Large intestine (tissue), 12 donors: ENCODE measurements at places on chromosomes 7 and 10.

- DNase-seq = peak; percentile 83
Measured at GRCh38 chr10:113087165-113088029, 137.3 kb downstream of the TCF7L2 start.

- no peak for DNase-seq
Measured at GRCh38 chr10:131000743-131001142, 310.8 kb downstream of the TCERG1L start.

GRCh38 chr7:140447841-140448240, 31.5 kb downstream of the MKRN1 start:
- no peak for DNase-seq

DNA sequence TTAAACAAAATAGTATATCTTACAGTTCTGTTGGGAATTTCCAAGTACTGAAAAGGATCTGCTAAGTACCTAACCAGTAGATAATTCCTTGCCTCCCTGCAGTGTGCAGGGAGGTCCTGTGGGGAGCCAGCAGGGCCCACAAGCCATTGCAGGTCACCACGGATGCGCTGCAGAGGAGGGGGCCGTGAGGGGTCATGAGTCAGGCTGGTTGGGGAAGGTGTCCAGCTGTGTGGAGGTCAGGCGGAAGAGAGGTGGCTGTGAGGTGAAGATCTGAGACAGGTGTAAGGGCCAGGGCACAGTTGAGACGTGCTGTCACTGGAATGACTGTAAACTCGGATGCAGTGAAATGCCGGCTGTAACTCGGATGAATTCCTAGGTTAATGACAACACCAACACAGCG, 80.6 kb downstream of the TRRAP start:
- DNase-seq = no peak

DNA sequence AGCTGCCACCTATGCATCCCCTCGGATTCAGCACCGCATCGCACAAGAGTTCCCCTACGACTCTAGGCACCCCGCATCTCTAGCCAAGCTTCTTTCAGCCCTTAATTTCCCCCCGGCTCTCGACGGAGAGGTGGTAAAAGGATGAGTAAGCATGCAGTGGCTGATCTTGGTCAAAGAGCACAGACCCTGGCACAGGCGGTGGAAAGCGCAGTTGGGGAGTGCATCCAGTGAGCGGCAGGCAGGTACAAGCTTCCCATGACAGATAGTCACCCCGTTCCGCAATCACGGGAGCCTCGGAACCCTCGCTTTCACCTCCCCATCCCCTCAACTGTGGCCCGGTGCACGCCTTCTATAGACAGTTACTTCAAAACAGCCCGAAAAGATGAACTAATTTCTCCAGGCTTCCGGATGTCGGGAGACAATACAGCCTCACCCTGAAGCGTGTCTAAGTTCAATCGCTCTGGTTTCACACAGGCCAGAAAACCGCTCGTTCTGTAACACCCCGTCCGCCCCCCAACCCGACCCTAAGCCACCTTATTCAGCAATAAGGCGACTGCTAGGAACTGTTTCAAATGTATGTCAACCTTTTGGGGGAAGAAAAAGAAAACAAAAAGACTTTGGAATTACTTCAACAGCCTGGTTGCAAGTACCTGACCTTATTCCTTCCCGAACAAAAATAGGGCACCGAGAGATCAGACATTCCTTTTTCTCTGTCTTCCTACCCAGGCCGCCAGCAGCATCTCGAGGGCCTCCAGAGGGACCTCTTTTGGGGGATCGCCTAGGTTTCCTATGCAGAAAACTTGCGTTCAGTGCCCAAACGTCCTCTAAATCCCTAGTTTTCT, 1.4 kb downstream of the RHEB start:
- peak; percentile 82 for DNase-seq

DNA sequence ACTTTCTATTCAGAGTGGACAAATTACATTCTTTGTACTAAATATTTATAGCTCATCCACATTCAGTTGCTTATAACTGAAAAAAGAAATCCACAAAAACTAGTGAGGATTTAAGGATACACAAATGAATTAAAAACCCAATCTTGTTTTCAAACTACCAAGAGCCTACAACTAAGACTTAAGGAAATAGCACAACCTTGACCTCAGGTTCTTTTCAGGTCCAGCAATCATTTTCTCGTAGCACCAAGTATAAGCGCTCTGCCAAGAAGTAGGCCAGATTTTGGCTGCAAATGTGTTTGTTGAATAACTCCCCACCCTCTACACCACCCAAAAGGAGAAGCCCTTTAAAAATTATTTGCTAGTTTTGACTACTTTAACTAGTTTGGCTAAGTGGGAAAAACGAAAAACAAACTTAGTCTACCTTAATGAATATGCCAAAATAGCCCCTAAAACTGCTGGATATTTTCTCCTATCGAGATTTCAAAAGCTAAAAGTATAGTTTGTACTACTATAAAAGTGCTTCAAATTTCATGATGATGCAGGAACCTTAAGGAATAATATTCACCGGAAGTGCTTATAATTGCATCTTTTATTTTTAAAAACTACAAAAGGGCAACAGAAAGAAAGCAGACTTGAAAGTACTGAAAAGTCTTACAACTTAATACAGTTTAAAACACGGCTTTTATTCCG, 2.7 kb upstream of the KMT2E start:
- no peak for DNase-seq

- no peak for DNase-seq
Measured at GRCh38 chr10:89699581-89700064, 1.8 kb upstream of the KIF20B start.

GRCh38 chr10:128306966-128307365, 180.7 kb upstream of the MKI67 start:
- no peak for DNase-seq

DNA sequence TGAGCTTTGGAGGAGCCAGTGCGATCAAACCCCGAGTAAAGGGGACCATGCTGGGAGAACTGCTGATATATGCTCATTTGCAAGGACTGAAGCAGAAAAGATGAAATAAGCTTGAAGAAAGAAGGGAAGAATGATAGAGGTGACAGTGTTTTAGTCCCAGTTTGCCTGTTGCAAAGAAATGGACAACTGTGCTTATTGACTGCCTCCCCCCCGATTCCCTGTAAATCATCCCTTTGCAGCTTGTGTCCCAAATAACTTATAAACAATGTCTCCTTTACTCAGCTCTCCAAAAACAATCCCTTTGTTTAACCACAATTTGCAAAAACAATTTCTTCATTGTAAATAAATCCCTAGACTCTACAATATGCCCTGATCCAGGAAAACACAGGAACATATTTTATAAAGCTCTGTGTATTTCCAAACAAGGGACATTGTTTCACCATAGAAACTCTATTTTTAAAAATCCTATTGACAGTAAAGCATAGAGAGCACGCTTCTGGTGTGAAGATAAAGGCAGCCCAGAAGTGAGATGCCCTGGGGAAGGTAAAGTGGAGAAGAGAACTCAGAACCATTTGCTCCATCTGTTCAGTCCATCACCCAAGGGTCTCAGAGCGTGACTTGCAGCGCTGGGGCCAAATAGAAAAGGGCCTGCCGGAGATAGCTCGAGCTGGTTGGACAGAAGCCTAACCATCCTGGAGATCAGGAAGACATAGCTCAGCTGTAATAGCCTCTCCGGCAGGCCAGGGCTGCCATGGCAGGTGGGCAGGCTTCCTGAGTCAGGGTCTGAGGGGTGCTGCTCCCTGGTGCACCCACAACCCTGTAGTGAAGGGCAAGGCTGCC, 280.5 kb downstream of the WDR11 start:
- DNase-seq = no peak

DNA sequence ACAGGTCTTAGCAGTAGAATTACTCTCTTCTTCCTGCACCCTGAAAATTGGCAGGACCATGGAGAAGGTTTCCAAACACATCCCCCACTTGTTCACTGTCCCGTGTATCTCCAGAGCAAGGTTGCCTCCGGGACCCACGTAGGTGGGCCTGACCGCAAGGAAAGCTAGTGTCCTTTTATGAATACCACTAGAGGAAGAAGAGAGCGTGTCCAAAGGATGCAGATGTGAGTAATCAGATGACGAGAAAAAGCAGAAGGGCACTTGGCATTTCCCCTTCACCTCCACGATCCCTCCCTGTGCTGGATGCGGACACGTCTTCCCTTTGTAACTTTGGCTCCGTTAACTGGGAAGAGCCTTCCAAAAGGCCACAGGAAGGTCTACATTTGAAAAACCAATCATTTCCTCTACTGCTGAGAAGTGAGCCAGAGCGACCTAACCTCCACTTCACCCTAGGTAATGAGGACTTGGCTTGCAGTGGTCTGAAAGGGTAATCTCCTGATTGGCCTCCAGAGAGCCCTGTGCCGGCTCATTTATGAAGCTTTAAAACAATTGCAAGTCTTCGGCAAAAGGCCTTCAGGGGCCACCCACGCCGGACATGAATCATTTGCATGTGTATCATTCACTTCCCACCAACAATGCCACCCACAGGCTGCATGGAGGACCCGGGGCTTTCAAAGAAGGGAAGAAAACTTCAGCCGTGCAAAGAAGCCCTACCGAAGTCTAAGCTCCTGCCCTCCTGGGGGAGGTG, 55.4 kb downstream of the LYZL1 start:
- no peak for DNase-seq

GRCh38 chr7:6162331-6162620, 110.1 kb downstream of the CYTH3 start:
- DNase-seq = no peak

- DNase-seq = no peak
Measured at GRCh38 chr10:31749301-31749700, 179.3 kb downstream of the ARHGAP12 start.

DNA sequence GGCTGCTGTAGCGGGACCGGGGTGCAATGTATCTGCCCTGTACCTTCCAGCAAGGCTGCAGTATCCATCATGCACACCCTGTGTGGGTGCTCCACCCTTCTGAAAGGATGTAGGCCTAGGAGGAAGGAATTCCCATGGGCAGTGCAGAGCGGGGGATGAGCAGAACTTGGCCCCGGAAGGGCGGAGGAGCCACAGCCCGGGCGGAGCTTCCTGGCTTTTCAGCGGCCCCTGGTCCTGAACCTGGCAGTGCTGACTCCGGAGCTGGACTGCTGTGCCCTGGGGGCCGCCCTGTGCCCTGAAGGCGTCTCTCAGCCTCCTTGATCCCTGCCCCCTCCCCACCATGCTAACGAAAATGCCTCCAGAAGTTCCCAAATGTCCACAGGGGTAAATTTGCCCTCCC, 175.8 kb downstream of the TCERG1L start:
- no peak for DNase-seq

- DNase-seq = no peak
Measured at GRCh38 chr7:21704359-21704758, 161.5 kb downstream of the DNAH11 start.

DNA sequence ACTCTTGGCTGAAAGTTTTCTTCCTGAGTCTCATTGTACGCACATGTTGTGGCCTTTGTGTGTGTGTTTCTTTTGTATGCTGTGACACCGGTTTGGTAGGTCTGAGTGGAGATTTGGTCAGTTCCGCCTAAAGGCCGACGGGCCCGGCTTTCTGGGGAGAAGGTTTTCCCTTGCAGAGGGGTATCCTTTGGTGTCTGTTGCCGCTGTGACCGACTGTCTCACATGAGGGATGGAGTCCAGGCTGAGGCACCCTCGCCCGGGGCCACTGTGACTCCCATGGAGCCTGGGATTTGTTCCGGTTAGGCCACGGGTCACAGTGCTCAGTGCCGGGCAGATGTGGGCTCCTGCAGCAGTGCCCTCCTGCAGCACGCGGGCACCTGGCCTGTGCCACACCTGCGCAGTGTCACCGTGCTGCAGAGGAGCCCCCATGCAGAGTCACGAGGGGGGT, 19.4 kb downstream of the INPP5A start:
- no peak for DNase-seq

DNA sequence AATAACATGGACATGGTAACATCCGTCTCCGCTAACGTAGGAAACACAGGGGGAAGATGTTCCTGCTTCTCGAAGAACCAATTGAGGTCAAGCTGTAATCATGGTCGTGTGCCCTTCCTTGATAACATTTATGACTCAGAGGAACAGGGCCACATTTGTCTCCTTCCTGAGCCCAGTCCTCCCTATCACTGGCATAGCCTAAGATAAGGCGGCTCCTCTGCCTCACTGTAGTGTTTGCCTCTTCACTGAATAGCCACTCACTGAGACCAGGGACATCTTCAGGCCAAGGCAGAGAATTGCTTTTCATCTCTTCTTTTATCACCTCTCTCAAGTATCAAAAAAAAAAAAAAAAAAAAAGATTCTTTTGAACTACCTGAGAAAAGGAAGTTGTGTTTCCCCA, 5.4 kb upstream of the GRM8 start:
- DNase-seq = no peak

DNA sequence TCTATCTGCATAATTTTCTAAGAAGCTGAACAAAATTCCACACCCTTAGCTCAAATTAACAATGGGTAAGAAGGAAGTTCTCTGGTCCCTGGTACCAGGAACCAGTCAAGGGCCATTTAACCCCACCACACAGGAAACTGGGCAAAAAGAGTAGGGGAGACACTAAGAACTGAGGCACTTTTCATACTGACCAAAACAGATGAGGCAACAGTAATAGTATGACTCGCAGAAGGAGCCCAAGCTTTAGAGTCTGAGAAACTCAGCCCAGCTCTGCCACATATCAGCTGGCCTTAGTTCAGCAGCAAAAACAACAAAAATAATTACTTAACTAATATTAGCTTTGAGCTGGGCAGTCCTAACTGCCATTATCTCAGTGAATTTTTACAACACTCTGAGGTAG, 221.2 kb downstream of the FAM107B start:
- peak; percentile 27 for DNase-seq

GRCh38 chr7:2008101-2008935, 224.4 kb downstream of the MAD1L1 start:
- no peak for DNase-seq

DNA sequence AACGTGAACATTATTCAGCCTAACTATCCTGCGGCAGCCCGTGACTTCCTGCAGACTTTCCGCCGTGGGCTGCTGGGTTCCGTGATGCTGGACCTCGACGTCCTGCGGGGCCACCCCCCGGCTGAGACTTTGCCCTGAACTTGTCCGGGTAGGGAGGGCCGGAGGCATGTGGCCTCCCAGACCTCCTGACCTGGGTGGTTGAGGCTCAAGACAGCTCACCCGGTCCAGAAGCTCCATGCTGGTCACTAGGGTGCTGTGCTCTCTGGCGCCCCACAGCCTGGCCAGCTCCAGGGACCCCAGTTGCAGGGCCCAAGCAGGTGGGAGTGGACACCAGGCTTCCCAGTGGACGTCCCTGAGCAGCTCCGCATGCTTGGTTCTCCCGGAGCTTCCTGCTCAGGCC, 4.4 kb downstream of the SPRN start:
- DNase-seq = no peak
